ENCODE measurements at places on chromosomes 16 and 17. TPM values are rescaled to one million over a fixed set of nuclear protein-coding genes. Genes with fewer than 3 reads are reported as not detected.

- no peaks in the 10 kb centered on the region for H3K4me1 ChIP-seq
- no peak overlapping the region for H3K27ac ChIP-seq
- no peak for DNase-seq
- peaks cover under 1% of the 10 kb centered on the region for H3K27me3 ChIP-seq
Observed at GRCh38 chr17:41064301-41064700, 1.4 kb downstream of the KRTAP2-4 start.

DNA sequence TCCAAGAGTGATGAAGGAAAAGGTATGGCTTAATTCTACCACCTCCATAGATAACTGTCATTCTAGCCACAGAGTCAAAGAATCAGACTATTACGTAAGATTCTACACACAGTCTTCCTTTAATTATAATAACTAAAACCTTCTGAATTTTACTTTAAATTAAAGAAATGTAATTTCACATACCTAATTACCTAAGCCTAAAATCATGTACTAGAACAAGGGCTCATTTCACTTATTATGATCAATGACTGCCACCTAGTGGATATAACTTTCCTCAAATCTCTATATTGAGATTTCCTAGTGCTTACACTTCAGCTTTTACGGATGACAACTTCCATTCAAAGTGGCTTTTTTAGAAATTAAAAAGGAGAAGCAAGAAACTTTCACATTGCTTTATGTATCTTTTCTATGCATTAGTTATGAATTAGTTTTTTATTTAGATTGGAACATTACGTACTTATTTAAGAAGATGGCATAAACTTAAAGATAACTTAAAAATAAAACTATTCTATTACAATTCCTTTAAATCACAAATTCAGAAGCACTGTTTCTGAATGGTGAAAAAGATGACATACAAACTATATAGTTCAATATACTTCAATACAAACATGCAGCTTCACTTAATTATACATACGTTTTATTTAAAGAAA is 18.2 kb upstream of the ABCA10 start:
- H3K4me1 ChIP-seq: no peaks in the 10 kb centered on the region
- no peak overlapping the region for H3K27ac ChIP-seq
- H3K4me3 ChIP-seq: no peak overlapping the region
- no peaks in the 10 kb centered on the region for H3K27me3 ChIP-seq
- H3K36me3 ChIP-seq: no peaks in the 10 kb centered on the region

- no peak for DNase-seq
- H3K4me3 ChIP-seq: no peak overlapping the region
- no peaks in the 10 kb centered on the region for H3K4me1 ChIP-seq
- H3K27ac ChIP-seq: no peak overlapping the region
- peaks cover 34% of the 10 kb centered on the region for H3K36me3 ChIP-seq
Observed at GRCh38 chr17:17231621-17232302, 5.2 kb downstream of the FLCN start.

DNA sequence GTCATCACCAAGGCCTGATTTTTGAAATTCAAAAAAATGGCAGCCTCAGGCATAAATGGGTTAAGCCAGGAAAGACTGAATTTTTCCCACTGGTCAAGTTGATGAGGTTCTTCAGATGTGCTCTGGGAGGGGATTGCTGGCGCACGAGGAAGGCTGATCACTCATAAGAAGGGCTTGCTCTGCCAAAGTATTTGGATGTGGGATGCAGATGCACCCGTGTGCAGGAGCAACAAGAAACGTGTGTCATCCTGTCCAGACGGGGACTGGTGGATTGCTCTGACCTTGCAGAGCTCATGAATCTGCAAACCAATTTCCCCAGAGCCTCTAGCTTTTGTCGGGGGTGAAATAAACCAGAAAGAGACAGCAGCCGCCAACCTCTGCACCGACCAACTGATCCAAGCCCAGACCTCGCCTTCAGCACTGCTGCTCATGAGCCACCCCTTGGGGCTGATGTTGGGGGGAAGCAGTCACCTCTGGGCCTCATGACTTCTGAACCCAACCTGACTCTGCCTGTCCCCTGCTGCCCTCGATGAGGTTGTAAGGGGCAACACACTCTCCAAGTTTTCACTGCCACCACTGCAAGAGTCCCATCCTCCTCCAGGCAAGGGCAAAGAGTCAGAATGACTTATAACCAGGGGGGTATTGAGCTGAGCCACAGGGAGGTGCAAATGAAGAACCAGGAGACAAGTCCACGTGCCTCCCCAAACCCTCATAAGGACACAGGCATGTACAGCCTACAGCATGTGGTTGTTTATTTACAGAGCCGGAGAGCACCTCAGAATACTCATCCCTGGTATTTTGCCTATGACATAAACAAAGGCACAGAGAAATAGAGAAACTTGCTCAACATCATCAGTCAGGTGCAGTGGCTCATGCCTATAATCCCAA is 452.0 kb downstream of the SOX9 start:
- no peak for DNase-seq
- no peaks in the 10 kb centered on the region for H3K4me1 ChIP-seq
- no peaks in the 10 kb centered on the region for H3K27me3 ChIP-seq
- H3K4me3 ChIP-seq: no peak overlapping the region
- no peaks in the 10 kb centered on the region for H3K36me3 ChIP-seq

DNA sequence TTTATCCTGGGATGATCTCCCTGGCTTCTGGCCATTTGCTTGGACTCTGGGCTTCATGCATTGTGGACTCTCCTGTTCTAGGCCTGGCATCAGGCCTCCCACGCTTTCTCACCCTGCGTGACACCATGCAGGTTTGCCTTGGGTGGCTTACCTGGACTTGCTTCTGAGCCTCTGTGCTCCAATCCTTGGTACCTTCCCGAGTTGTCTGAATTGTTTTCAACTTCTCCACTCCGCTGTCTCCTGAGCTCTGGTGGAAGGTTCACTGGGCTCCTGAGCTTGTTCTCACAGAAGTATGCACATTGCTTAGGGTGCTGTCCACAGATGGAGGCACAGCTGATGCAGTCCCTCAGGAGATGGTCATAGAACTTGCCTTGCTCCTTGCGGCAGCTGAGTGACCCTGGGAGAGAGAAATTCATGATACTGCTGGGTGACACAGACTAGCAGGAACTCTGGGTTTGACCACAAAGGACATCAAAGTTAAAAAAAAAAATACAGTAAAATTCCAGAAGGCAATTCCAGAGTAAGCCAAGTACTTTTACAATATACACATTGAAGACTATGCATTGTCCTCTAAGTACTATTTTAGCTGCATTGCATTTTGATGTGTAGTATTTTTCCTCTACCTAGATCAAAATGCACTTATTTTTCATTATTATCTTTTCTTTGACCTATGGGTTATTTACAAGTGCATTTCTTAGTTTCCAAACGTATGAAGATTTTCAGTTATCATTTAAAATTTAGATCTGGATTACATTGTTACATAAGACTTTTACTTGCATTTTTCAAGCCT is 23.1 kb downstream of the TNFRSF13B start:
- H3K36me3 ChIP-seq: no peaks in the 10 kb centered on the region
- no peaks in the 10 kb centered on the region for H3K4me1 ChIP-seq
- no peak overlapping the region for H3K4me3 ChIP-seq

- DNase-seq: no peak
- peaks cover 17% of the 10 kb centered on the region for H3K4me1 ChIP-seq
- H3K27me3 ChIP-seq: no peaks in the 10 kb centered on the region
- H3K36me3 ChIP-seq: no peaks in the 10 kb centered on the region
- peak overlapping the region; percentile 72 for H3K4me3 ChIP-seq
Observed at GRCh38 chr16:28845293-28845692, 855 bp downstream of the TUFM start.

- no peak overlapping the region for H3K4me3 ChIP-seq
- no peak overlapping the region for H3K27ac ChIP-seq
- DNase-seq: no peak
- H3K36me3 ChIP-seq: no peaks in the 10 kb centered on the region
Observed at GRCh38 chr17:73524941-73525679, 119.1 kb downstream of the SDK2 start.

DNA sequence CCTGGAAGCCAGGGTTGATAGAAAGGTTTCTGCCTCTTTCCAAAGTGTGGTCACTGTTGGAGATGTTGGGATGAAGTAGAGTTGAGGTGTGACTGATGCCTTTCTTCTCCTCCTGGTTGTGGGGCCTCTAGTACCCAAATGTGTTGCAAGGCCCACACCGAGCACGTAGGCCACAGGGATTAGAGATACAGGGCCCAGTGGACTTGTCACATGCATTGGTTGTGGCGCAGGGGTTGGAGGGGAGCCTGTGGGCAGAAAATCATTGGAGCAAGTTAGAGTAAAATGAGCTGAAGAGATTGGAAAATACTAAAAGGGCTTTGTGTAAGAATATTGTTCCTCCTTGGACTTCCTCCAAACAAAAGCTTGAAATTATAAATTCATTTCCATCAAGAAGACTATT is 4.6 kb downstream of the KRT33A start:
- H3K27ac ChIP-seq: no peak overlapping the region
- no peak overlapping the region for H3K4me3 ChIP-seq
- no peaks in the 10 kb centered on the region for H3K36me3 ChIP-seq
- H3K27me3 ChIP-seq: no peaks in the 10 kb centered on the region

DNA sequence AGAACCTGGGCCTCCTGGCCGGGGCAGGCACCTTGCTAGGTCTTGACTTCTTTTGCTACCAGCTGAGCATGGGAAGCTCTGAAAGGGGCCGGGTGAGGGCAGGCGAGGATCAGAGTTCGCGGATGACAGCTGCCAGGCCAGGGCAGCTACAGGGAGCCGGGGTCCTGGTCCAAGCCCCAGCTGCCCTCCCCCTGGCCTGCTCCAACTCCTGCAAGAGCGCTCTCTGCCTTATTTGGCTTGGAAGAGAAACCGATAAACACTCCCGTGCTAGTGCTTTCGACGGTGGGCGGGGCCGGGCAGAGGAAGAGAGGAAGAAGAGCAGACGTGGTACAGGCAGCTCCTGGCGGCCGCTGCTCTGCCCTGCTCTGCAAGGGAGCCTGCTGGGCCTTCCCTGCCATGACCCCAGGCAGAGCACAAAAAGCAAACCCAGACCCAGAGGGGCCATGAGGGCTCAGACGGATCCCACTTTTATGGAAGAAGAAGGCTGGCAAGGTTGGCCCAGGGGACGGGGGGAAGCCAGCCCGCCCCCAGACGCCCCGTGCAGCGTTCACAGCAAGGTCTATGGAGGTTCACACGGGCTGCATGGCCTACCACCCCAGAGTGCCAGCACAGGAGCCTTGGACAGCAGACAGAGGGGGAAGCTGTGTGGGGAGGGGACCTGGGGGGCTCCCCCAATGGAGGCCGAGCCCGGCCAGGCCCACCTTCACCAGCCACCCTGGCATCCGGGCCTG is 25.6 kb downstream of the PIEZO1 start:
- H3K36me3 ChIP-seq: no peaks in the 10 kb centered on the region
- DNase-seq: no peak
- H3K4me3 ChIP-seq: no peak overlapping the region

HAP1 gene
- 0.43 TPM for total RNA-seq

TBKBP1 gene
- total RNA-seq: 7.0 TPM

MT1E gene
- 125 TPM for total RNA-seq

TRPV3 gene
- total RNA-seq: 0.46 TPM

PSMD12 gene
- 23.0 TPM for total RNA-seq

Data from pancreas (tissue), 10 donors.